Stimulated activated CD4-positive, alpha-beta T cell treated with anti-CD3 and anti-CD28 coated beads, Interleukin-12 subunit alpha, Interleukin-12 subunit beta, amount 100 ng/mL, for 24 hours (primary cell): ENCODE measurements at places on chromosomes 12 and 14.

DNA sequence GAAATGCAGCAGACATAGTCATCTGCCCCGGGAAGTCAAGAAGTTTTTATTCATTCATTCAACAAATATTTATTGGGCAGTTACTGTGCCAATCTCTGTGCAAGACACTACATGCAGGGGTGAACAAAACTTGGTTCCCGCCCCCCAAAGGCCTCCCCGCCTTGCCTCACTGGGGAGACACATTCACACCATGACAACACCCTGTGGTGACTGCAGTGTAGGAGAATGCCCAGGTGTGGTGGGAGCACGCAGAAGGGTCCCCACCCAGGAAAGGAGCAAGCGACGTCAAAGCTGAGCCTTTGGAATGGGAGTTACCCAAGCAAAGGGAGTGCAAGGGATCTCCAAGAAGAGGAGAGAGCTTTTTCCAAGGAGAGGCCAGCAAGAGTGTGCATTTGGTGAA lies 1.6 kb upstream of the AQP6 start:
- DNase-seq, result no peak

DNA sequence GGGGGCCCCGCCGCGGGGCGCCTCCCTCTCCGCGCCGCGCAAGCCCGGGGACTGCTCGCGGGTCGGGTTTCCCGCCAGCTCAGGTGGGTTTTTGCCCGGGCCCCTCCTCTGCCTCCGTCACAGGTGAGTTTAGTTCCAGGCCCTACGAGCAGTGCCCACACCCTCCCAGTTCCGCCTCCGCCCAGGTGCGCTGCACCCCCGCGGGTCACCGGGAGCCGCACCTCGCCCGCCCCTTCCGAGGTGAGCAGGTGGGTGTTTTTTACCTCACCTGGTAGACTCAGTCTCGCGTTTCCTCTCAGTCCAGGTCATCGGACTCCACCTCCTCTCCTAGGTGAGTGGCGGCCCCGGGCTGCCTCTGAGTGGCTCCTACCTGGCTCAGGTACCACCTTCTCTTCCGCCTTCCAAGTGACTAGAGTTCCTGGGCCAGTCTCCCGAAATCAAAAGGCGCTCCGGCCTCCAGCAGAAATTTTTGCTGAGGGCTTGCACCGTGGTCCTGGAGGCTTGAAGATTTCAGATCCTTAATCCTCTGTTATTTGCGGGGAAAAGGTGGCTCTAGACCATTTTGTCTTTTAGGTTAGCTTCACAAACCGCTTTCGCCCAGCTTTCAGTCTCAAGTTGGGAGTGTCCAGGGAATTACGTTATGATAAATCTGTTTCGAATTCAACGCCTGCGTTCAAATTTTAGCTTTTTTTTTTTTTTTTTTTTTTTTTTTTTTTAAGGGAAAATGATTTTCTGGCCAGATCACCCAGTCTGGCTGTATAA lies at the start of gene TMEM30B:
Gene TMEM30B (minus strand): TSS at position 153 of the 762 bp plus-strand sequence. CDS start 191 bp downstream, outside the sequence.
- no peak for DNase-seq

DNA sequence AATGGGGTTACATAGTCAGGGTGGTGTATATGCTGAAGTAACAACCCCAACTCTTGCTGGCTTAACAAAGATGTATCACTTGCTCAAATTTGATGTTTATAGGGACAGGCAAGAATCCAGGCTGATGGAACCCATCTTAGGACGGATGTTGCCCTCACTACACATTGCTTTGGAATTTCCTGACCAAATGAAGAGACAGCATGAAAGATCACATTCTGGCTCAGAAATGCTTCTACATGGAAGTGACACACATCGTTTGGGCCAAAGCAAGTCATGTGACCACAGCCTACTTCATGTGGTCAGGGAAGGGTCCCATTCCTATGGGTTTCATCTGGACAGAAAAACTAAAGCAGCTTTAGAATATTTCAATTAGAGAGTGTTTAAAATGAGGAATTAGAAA lies 345.8 kb downstream of the TMEM132D start:
- DNase-seq, result no peak

- no peak for DNase-seq
These were observed 94.5 kb downstream of the CALM1 start for GRCh38 chr14:90491221-90491885.

- DNase-seq, result no peak
These were observed 121.6 kb downstream of the TMEM121 start for GRCh38 chr14:105647784-105648608.

GRCh38 chr12:70408004-70408790 lies 42.1 kb downstream of the KCNMB4 start:
- DNase-seq, result no peak

DNA sequence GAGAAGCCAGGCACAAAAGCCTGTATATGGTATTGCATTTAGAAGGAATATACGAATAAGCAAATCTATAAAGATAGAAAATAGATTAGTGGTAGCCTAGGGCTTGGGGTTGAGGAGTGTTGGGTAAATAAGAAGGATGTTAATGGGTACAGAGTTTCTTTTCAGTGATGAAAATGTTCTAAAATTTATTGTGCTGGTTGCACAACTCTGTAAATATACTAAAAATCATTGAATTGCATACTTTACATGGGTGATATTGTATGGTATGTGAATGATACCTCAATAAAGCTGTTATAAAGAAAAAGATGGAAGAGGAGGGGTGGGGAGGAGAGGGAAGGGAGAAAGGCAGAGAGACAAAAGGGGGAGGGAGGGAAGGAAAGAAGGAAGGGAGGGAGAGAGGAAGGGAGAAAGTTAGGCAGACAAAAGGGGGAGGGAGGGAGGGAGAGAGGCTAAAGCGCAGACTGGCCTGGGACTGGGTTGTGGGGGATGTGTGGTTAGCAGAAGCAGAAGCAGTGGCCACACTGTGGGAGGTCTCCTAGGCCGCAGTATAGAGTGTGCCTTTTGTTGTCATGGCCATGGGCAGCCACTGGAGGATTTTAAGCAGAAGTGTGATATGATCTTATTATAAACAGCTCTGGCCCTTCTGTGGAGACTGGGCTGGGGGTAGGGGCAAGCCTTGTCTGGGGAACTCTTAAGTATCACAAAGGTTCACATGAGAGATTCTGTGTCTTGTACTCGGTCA lies 73.6 kb upstream of the ELK3 start:
- no peak for DNase-seq

DNA sequence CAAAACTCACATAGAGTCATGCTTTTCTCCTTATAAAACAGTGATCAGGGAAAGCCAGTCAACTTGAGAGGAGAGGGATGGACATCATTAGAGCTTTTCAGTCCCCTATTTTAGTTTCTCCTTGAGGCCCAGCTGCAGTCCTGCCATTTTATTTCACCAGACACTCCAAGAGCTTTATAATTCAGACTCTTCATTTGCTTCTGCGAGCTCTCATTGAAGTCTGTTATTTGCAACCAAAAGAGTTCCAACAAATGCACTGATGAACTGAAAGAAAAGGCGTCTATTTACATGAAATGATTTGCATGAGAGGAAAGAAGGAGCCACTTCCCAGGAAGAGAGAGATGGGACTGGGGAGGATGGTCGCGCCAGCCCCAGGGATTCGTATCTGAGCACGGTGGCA lies 86.8 kb downstream of the NDUFA12 start:
- DNase-seq, result no peak

DNA sequence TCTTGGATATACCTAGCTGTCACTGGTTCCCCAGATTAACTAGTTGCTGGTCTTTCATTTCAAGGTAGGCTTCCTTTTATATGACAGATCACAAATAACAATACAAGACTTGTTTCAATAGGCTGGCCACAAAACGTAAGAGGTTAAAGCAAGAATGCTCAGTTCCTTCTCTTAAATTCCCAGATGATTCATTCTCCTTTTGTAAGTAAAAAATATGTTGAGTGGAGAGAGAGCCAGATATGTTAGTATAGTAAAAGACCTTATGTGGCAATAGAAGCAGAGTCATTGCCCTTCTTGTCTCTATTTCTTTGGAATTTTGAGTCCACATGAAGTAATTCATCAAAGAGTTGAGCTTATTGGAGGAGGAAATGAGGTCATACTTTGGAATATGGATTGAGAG lies 939.0 kb upstream of the ATXN7L3B start:
- DNase-seq, result no peak

GRCh38 chr12:63764481-63764880 lies 15.2 kb upstream of the RXYLT1 start:
- DNase-seq, result no peak

DNA sequence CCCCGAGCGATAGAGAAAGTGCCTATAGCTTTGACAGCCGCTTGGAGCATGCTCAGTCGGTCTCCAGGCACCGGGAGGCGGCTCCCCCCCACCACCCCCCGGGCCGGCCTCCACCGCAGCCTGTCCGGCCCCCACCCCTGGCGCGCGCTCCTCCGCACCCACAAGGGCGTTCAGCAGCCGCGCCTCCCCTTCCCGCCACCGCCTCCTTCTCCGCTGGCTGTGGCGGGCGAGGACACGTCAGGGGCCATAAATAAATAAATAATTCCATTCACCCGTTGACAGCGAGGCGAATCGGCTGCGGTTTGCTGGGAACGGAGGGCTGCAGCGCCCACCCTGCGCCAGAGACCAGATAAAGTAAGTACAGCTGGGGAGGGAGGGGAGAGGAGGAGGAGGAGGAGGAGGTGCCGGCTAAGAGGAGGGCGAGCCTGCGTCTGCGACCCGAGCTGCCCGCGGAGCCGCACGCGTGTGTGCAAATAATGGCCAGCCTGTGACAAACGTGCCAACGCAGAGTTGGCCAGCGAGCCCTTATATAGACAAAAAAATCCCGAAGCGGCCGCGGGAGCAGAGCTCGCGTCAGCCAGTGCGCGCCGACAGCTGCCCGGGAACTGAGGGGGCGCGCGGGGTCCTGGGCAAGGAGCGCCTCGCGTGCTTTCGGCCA lies at the start of gene SLC16A7:
Gene SLC16A7 (plus strand): TSS at position 147 of the 658 bp plus-strand sequence. CDS start 108,773 bp downstream, outside the sequence.
- peak; percentile 76 for DNase-seq

DNA sequence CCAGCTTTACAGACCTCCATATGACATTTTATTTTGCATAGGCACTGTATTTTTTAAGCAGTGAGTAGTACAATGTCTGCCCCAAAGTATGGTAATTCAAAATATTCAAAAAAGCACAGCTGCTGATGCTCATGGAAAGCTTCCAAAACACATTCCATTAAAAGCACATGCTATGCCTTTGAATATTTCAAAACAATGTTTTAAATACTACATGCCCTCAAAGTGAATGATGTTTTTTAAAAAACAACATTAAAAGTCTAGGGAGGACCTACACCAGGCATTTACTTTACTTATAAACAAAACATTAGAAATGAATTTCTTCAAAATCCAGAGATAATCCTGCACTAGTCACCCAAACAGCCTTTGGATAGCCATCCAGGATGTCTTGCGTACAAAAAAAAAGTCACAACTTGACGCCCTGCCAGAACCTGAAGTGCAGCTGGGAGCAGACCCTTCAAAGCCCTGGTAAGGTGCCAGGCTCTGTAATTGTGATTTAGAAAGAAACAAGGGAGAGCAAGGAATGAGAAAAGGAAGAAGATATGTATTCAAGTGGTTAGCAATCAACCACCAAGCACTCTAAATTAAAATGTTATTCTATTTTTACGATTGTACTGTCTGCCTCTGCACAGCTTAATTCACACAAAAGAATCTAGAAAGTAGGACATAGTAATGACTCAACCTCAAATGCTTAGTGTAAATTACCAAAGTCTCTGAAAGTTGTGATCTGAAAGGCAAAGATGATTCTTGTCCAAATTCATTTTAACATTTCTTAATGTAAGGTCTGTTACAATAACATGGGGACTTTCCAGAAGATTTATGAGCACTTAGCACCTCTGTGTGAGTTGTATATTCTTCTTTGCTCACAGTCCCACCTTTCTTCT lies 31.9 kb downstream of the CEP83 start:
- no peak for DNase-seq
